SK-N-SH (cell line): ENCODE measurements at places on chromosomes 4 and X.
A peak's percentile ranks its signal among the peaks of the same experiment; 100 is the strongest.

DNA sequence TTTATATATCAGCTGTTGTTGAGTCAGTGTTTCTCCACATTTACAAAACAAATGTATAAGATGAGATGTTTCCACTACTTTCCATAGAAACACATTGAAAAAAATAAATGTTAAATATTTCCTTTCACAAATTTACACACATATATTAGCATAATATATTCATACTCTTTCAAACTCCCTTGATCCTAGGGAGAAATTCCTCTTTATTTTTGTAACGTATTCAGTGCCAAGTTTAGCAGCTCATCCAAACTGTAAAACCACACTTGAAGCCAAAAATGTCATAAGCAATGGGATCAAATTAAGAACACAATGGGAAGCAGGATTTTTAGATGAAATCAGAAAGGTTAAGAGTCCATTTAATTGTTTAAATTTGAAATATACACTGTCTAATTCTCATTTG lies 381.1 kb upstream of the MAD2L1 start:
- H3K27me3 ChIP-seq: no peaks in the 10 kb centered on the region
- DNase-seq: no peak
- no peaks in the 10 kb centered on the region for H3K36me3 ChIP-seq
- no peak overlapping the region for H3K4me3 ChIP-seq
- H3K27ac ChIP-seq: no peak overlapping the region
- no peaks in the 10 kb centered on the region for H3K4me1 ChIP-seq

DNA sequence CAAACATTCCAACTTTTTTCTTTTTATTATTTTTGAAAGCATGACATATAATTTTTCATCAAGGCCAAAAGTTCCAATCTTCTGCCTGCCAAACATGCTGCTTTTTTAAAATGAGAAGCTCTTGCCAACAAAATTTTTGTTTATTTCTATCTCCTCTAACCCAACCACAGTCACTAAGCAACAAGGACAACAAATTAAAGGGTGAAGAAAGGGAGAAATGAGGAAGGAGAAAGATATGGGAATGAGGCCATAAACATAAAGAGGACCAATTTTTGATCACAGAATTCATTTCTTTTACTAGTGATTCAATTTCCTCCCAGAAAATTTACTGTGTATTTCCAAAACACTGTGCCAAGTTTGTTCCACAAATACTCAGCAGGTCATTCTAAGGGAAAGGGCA lies 537.0 kb upstream of the DIAPH2 start:
- no peak overlapping the region for H3K4me3 ChIP-seq
- DNase-seq: no peak
- H3K27ac ChIP-seq: no peak overlapping the region
- H3K4me1 ChIP-seq: no peaks in the 10 kb centered on the region
- no peaks in the 10 kb centered on the region for H3K27me3 ChIP-seq

- H3K4me3 ChIP-seq: no peak overlapping the region
- no peaks in the 10 kb centered on the region for H3K36me3 ChIP-seq
- no peaks in the 10 kb centered on the region for H3K4me1 ChIP-seq
- no peak for DNase-seq
- H3K27ac ChIP-seq: no peak overlapping the region
These were observed 67.7 kb downstream of the RWDD4 start for GRCh38 chr4:183591301-183591700.

DNA sequence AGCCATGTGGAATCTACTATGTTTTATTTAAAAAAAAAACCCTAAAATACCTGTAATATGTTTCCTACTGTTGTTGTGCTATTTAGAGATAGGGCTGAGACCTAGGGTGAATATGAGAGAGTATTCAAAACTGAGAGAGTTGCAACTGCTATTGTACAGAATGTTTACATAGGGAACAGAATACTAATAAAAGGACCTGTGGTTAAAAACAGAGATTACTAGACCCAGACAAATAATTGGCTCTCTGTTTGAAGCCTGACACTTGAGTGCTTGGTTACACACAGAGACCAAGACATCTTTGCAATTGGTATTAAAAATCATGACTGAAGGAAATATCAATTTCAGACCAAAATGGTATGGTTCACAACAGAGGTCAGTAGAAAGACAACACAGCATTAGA lies 278.9 kb upstream of the GIMD1 start:
- H3K36me3 ChIP-seq: no peaks in the 10 kb centered on the region
- no peaks in the 10 kb centered on the region for H3K27me3 ChIP-seq
- H3K4me3 ChIP-seq: no peak overlapping the region
- no peaks in the 10 kb centered on the region for H3K4me1 ChIP-seq
- DNase-seq: no peak

DNA sequence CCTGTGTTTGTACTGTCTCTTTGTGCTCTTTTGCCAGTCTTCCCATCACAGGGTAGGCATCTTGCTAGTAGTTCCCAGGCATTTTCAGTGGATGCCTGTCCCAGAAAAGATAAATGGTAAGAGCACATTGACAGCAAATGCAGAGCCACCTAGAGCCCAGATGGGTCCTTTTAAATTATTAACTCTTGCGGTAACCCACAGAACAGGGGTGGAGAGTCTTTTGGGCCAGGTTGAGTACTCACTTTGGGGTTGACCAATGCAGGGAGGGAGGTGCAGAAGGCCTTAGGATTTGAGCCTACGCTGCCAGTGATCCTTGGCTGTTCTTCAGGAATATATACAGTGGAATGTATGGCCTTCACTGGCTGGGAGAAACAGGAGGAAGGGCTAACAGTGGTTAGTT lies 173.8 kb downstream of the MSN start:
- no peaks in the 10 kb centered on the region for H3K27me3 ChIP-seq
- H3K4me1 ChIP-seq: no peaks in the 10 kb centered on the region
- no peak for DNase-seq
- H3K27ac ChIP-seq: no peak overlapping the region
- no peak overlapping the region for H3K4me3 ChIP-seq

GRCh38 chrX:11334165-11334564 lies 41.0 kb downstream of the AMELX start:
- no peak overlapping the region for H3K27ac ChIP-seq
- no peaks in the 10 kb centered on the region for H3K36me3 ChIP-seq
- H3K4me3 ChIP-seq: no peak overlapping the region
- no peak for DNase-seq

GRCh38 chr4:55865228-55865806 lies 11.9 kb downstream of the EXOC1 start:
- peaks cover 66% of the 10 kb centered on the region for H3K36me3 ChIP-seq
- DNase-seq: no peak
- H3K27ac ChIP-seq: peak overlapping the region; percentile 62
- H3K4me3 ChIP-seq: no peak overlapping the region
- H3K4me1 ChIP-seq: peaks cover 10% of the 10 kb centered on the region; the same call in 1 of the 2 replicates
- H3K27me3 ChIP-seq: no peaks in the 10 kb centered on the region

GRCh38 chr4:9812501-9813340 lies 31.3 kb downstream of the DRD5 start:
- H3K36me3 ChIP-seq: no peaks in the 10 kb centered on the region
- DNase-seq: peak; percentile 9
- H3K4me1 ChIP-seq: peaks cover 5% of the 10 kb centered on the region
- no peak overlapping the region for H3K4me3 ChIP-seq

GRCh38 chrX:47297874-47298273 lies 65.1 kb downstream of the USP11 start:
- no peak overlapping the region for H3K4me3 ChIP-seq
- no peak overlapping the region for H3K27ac ChIP-seq
- peaks cover 3% of the 10 kb centered on the region; the same call in 1 of the 2 replicates for H3K27me3 ChIP-seq
- DNase-seq: no peak
- H3K4me1 ChIP-seq: no peaks in the 10 kb centered on the region

DNA sequence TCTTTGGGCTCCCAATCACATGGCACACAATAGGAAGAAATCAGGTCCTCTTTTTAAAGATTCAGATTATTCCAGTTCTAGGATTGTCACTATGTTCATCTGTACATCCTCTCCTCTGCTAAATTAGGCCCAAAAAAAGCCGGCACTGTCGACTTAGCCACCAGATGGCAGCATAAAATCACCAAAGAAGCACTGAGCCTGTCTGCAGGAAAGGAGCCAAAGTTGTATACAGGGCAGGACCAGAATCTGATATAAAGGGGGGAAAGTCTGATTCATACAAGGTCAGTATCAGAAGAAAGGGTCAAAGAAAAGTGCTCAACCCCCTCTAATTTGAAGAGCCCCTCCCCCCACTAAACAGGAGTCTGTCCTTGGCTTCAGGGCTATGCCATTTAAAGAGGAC lies 292.5 kb downstream of the CHIC1 start:
- H3K27ac ChIP-seq: no peak overlapping the region

GRCh38 chr4:70996018-70996360 lies 2.5 kb downstream of the DCK start:
- no peak overlapping the region for H3K27ac ChIP-seq
- H3K4me1 ChIP-seq: peaks cover 10% of the 10 kb centered on the region
- H3K4me3 ChIP-seq: no peak overlapping the region

- H3K27ac ChIP-seq: no peak overlapping the region
- H3K4me3 ChIP-seq: no peak overlapping the region
- no peaks in the 10 kb centered on the region for H3K36me3 ChIP-seq
- DNase-seq: no peak
- H3K27me3 ChIP-seq: no peaks in the 10 kb centered on the region; the same call in 1 of the 2 replicates
These were observed 599 bp upstream of the IL2RG start for GRCh38 chrX:71111921-71112431.

DNA sequence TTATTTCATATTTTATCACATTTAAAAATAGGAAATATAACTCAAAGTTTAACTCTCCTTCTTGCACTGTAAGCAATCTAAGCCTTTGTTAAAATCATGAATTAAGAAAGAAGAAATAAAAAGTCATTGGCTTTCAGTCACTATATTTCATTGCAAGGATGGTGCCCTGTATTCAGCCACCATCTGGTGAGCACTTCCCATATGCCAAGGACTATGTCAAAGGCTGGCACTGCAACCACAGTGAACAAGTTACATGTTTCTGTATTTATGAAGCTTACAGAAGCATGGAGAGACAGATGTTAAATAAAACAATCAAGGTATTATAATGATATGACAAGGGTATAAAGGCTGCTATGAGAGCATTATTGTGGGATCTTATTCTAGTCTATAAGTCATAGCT lies 68.6 kb downstream of the PRKG2 start:
- no peaks in the 10 kb centered on the region for H3K4me1 ChIP-seq
- no peak overlapping the region for H3K4me3 ChIP-seq
- H3K27ac ChIP-seq: no peak overlapping the region
- H3K36me3 ChIP-seq: no peaks in the 10 kb centered on the region
- no peaks in the 10 kb centered on the region for H3K27me3 ChIP-seq

DNA sequence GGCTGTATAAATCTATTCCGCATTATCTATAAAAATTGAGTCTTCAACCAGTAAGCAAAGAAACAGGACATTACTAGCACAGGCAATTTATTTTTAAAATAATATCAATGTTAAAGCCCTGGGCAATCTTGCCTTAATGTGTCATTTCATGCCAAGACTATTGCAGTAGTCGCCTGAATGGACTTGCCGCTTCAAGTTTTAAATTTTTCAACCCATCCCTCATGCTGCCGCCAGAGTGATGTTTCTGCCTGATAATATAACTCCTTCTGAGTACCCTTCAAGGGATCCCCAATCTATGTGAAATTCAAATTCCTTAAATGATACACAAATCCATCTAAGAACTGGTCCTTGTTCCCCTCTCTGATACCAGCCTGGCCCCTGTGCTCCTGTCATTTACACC lies 66.9 kb downstream of the PRSS12 start:
- H3K4me3 ChIP-seq: no peak overlapping the region
- H3K27ac ChIP-seq: no peak overlapping the region
- peaks cover 44% of the 10 kb centered on the region for H3K4me1 ChIP-seq
- no peaks in the 10 kb centered on the region for H3K27me3 ChIP-seq
